ENCODE measurements at places on chromosomes 6 and 20. TPM values are rescaled to one million over a fixed set of nuclear protein-coding genes. Genes with fewer than 3 reads are reported as not detected.

MUC22 gene
- not detected for total RNA-seq

PKIB gene
- total RNA-seq = 2.2 TPM

PACSIN1 gene
- total RNA-seq = 0.49 TPM

SLC44A4 gene
- total RNA-seq = 2.1 TPM

BMP2 gene
- total RNA-seq = 6.1 TPM

C6orf58 gene
- total RNA-seq = not detected

WTAP gene
- 88.0 TPM for total RNA-seq

ID4 gene
- total RNA-seq = 37.0 TPM

PCSK2 gene
- total RNA-seq = 18.3 TPM

TAB2 gene
- 98.8 TPM for total RNA-seq

CRISP2 gene
- total RNA-seq = not detected

HLA-DRA gene
- total RNA-seq = 455 TPM

EYA2 gene
- total RNA-seq = 24.4 TPM

THEMIS gene
- total RNA-seq = 1.3 TPM

- DNase-seq = no peak
Observed at GRCh38 chr6:149995971-149996370, 29.4 kb downstream of the RAET1L start.

DNA sequence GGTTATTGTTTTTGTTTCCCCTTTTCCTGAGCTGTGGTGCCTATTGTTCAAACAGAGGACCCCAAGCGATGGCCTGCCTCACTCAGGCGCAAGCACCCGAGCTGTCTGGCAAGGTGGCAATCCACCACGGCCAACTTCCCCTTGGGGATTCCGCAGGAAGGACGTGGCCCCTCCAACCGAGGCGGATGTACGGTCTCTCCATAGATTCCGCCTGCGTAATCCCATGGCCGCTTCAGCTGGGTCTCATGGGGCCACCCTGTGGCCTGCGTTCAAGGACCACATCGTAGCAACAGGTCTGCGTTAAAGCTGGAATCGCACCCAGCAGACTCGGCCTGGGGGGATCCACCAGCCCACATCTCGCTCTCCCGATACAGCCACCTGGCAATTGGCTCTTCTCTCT lies 79.9 kb downstream of the CEBPB start:
- no peak for DNase-seq

DNA sequence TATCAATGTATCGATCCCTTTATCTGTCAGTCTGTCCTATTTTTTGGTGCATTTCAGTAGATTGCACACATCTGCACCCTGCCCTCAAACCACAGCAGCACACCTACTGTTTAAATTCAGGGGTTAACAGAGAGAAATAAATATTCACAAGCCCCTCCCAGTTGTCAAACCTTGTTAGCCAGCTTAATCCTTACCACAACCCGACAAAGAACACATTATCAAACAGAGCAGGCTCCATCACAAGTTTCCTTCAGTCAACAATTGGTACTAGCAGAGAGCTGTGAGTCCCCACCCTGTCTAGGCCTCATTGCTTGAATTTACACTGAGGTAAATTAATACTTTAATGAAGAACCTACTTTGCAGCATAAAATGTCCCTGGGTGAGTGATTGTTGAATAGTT lies 249.8 kb downstream of the FNDC1 start:
- no peak for DNase-seq

- no peak for DNase-seq
Observed at GRCh38 chr6:157879034-157879872, 56.2 kb downstream of the SNX9 start.

- no peak for DNase-seq
Observed at GRCh38 chr20:1312904-1313235, 16.1 kb downstream of the SDCBP2 start.

DNA sequence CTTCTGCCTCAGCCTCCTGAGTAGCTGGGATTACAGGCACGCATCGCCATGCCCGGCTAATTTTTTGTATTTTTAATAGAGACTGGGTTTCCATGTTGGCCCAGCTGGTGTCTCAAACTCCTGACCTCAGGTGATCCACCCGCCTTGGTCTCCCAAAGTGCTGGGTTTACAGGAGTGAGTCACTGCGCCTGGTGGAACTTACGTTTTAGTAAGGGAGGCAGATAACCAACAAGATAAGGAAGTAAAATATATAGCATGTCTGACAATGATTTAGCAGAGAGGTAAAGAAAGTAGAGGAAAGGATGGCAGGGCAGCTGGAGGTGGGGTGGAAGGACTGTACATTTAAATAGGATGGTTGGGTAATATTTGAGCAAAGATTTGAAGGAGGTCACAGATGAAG lies 12.8 kb upstream of the MYMX start:
- DNase-seq = no peak

DNA sequence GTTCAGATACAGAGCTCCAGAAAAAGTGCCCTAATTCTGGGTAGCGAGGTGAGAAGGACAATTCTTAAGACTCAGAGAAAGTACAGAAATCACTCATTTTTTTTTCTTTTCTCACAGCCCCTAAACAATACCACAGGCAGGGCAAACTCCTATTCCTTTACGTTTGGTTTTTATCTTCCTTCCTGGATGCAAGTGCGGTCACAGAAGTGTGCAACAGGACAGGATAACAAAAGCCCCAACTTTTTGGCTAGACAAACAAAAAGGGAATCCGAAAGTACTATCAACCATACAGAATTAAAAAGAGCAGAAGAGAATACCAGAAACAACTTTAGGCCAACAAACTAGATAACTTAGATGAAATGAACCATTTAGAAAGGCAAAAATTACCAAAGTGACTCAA lies 18.4 kb upstream of the BEND6 start:
- DNase-seq = no peak

GRCh38 chr6:16135066-16135465 lies 6.2 kb downstream of the MYLIP start:
- DNase-seq = no peak

DNA sequence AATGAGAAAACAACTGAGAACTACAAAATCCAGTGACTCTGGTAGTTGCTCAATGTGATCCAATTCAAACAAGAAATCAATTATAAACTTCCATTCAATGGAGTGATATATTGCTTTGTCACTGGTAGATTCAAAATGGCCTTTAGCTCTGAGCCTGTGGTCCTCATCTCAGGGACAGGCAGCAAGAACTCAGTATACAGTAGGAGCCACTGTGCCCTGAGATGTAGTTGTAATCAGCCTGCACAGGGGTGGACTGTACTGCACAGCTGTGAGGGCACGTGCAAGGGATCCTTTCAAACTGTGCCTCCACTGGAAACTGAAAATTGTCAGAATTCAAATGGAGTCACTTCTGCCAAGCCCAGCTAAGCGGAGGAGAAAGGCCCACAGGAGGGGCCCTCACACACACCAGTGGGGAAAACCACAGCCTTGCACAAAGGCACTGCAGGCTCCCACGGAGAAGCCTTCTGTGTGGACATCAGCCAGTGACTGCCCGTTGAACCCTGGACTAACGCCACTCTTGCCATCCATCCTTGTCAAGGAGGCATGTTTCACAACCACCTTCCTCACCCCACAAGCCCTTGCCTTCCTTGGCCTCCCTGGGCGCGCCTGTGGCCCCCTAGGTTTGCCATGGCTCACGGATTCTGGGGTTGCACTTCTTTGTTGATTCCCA lies 186.7 kb downstream of the SMOC2 start:
- no peak for DNase-seq

DNA sequence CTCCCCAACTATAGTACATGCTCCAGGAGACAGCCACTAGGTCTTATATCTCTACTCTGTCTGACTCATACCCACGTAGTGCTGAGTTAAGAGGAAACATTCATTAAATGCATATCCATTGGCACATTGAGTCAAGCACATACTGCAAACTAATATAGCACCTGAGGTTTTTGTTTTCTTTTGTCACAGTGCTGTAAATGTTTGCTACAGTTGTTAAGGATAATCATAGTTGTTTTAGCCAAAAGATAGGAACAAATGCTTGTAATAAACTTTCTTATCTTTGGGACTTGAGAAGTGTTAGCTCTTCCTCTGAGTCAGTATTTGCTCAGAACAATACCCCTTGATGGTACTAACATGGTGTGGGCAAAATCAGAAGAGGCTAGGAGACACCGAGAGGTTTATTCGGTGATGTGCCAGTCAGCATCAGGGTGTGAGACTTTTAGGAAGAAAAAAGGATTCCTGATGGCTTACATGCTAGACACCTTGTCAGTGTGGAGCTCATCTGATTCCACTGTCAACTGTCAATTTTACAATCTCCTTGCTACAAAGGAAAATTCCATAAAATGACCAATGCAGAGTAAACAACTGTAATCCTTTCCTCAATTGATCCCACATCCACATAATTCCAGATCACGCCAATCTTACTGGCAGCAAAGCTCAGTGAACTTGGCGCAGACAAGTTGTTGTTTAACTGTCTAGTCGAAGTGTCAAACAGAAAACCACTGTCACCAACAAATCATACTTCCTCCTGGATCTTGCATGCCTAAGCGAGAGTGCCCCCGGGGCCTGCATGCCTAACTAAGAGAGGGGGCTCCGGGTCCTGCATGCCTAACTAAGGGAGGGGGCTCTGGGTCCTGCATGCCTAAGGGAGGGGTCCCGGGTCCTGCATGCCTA lies 36.1 kb downstream of the ELOVL2 start:
- DNase-seq = no peak

DNA sequence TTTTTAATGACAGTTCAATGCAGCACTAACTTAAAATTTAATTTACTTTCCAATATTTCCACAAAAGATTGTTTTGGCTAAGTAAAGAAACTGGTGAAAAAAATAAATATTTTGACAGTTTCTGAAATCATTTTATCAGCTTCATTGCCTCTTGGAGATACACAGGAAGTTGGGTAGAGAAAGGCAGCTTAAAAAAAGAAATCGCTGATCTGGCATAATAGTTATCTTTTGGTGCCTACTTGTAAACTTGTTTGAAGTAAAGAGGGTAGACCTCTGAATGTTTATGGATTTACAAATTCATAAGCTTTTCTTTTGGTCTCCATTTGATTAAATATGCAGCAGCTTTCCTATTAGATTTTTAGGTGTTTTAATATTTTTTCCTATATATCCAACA lies 103.4 kb downstream of the RTN4IP1 start:
- DNase-seq = no peak

GRCh38 chr20:17940224-17940971 lies 28.2 kb downstream of the SNX5 start:
- no peak for DNase-seq

DNA sequence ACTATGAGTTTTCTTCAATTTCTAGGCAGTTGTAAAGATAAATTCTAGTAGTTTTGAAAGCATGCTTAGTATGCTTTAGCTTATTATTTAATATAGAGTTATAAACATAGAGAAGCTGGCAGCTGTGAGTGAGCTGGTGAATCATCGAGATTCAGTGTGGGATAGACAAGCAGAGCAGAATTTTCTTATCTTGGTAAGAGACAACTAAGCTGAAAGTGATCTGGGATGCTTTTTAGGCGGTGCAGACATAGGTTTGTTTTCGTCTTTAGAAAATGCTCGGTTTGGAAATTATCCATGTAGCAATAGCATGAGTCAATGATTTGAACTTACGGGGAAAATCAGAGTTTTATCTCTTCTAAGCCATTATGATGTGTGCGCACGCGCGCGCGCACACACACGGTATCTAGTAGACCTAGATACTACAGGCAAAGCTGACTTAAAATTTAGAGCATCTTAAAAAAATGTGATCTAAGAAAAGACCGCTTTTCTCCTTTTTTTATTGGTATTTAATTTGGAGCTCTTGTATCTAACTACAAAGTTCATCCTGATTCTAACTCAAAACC lies 128.3 kb upstream of the MAP3K7 start:
- no peak for DNase-seq

- no peak for DNase-seq
Observed at GRCh38 chr20:43193443-43193842, 3.7 kb upstream of the PTPRT start.

- no peak for DNase-seq
Observed at GRCh38 chr20:3932277-3932676, 43.1 kb downstream of the PANK2 start.

- no peak for DNase-seq
Observed at GRCh38 chr20:40331807-40332560, 357.1 kb downstream of the MAFB start.

DNA sequence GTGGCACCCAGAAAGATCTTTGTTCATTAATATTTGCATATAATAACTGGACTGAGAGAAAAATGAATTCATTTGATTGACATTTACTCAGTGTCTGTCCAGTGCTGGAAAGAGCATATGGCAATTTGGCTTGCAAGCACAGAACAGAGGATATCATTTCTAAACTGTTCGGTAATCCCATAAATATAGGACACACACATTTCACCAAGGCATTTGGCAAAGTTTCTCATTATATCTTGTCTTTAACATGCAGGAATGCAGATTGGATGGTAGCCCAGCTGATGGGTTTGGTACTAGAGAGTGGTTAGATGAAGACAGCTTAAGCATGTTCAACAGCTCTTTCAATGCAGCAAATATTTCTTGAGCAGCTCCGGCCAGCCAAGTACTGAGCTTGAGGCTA lies 259.2 kb downstream of the PRKN start:
- DNase-seq = no peak

DNA sequence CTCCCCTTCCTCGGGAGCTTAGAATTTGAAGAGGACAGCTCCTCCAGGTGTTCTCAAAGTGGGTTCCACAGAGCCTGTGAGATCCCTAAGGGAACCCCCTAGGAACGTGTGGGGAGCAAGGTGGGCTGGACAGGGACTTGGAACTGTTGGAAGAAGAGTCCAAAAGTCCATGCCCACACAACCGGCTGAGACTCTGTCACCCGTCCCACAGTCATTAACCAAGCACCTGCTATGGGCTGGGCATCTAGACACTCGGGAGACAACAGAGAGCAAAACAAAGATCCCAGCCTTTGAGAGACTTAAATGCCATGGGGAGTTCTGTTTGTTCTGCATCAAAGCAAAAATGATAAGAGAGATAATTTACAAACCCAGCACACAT lies 51.9 kb upstream of the SAYSD1 start:
- no peak for DNase-seq

DNA sequence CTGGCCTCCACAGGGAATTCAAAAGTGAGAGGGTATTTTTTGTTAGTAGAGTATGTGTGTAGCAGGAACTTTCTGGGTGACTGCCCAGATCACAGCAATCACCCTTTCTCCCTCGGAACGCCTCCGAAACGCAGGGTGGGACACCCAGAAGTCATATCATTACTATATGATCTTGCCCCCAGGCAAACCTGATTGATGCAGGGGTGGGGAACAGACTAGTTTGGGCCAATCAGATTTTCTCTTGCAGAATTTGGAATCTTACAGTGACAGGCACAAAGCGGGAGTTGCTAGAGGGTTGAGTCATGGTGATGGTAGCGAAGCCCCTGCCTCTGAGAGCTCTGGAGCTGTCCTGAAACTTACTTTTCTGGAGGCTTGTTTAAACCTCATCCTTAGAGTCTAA lies 16.5 kb upstream of the RPN2 start:
- DNase-seq = no peak

GRCh38 chr6:136747507-136747906 lies 44.8 kb downstream of the MAP3K5 start:
- no peak for DNase-seq

- no peak for DNase-seq
Observed at GRCh38 chr20:49303065-49303552, 25.3 kb upstream of the ZNFX1 start.

- DNase-seq = no peak
Observed at GRCh38 chr20:15520930-15521524, 1052.2 kb downstream of the KIF16B start.

GRCh38 chr6:15551798-15552197 lies 111.0 kb downstream of the DTNBP1 start:
- DNase-seq = no peak

GRCh38 chr6:6649824-6650349 lies 61.4 kb downstream of the LY86 start:
- DNase-seq = no peak

Measured in sciatic nerve (tissue), 2 donors.